ENCODE measurements at places on chromosomes 11 and 22. TPM values are rescaled to one million over a fixed set of nuclear protein-coding genes. Genes with fewer than 3 reads are reported as not detected.

Gene NUDT22
- polyA plus RNA-seq, result 35.1 TPM

- no peaks in the 10 kb centered on the region for H3K36me3 ChIP-seq
- H3K4me1 ChIP-seq, result peaks cover 4% of the 10 kb centered on the region
Measured at GRCh38 chr22:27223317-27224177, 566.2 kb downstream of the MIAT start.

Gene CTSW
- 0.96 TPM for polyA plus RNA-seq

GRCh38 chr22:17890245-17890671 is 116.0 kb upstream of the BID start:
- no peaks in the 10 kb centered on the region for H3K27me3 ChIP-seq
- peaks cover 53% of the 10 kb centered on the region for H3K36me3 ChIP-seq
- H3K4me1 ChIP-seq, result peaks cover 5% of the 10 kb centered on the region
- DNase-seq, result no peak

- H3K27ac ChIP-seq, result no peak overlapping the region
- peak overlapping the region; percentile 67 for H3K4me3 ChIP-seq
- DNase-seq, result no peak
- H3K27me3 ChIP-seq, result no peaks in the 10 kb centered on the region
- peaks cover 37% of the 10 kb centered on the region for H3K36me3 ChIP-seq
- H3K4me1 ChIP-seq, result peaks cover 32% of the 10 kb centered on the region
Measured at GRCh38 chr22:39502789-39503409, 809 bp downstream of the MIEF1 start.

DNA sequence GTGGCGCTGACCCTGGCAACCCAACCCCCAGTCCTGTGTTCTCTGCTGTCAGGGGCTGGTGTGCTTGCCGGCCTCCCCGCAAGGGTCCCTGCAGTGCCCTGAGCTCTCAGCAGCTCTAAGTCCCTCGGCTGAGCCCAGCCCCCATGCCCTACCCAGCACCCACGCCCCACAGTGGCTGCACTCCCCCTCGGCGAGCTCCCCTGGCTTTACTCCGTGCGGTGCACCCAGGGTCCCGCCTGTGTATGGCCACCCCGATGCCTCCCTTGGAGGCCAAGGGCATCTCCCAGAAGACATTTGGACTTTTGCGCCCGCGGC is 72.5 kb upstream of the SHISAL1 start:
- H3K4me1 ChIP-seq, result peaks cover 72% of the 10 kb centered on the region
- no peaks in the 10 kb centered on the region for H3K36me3 ChIP-seq
- no peak overlapping the region for H3K4me3 ChIP-seq
- H3K27me3 ChIP-seq, result peaks cover 13% of the 10 kb centered on the region
- no peak overlapping the region for H3K27ac ChIP-seq
- DNase-seq, result no peak

GRCh38 chr11:1773131-1773993 is 9.6 kb upstream of the CTSD start:
- H3K36me3 ChIP-seq, result no peaks in the 10 kb centered on the region
- H3K4me1 ChIP-seq, result no peaks in the 10 kb centered on the region
- H3K4me3 ChIP-seq, result no peak overlapping the region
- no peak for DNase-seq

- no peak overlapping the region for H3K27ac ChIP-seq
- H3K36me3 ChIP-seq, result no peaks in the 10 kb centered on the region
- peak overlapping the region; percentile 24 for H3K4me3 ChIP-seq
- peaks cover 96% of the 10 kb centered on the region for H3K27me3 ChIP-seq
- H3K4me1 ChIP-seq, result peaks cover 46% of the 10 kb centered on the region
- DNase-seq, result peak; percentile 51
Measured at GRCh38 chr11:44305470-44306051, 4.4 kb downstream of the ALX4 start.

DNA sequence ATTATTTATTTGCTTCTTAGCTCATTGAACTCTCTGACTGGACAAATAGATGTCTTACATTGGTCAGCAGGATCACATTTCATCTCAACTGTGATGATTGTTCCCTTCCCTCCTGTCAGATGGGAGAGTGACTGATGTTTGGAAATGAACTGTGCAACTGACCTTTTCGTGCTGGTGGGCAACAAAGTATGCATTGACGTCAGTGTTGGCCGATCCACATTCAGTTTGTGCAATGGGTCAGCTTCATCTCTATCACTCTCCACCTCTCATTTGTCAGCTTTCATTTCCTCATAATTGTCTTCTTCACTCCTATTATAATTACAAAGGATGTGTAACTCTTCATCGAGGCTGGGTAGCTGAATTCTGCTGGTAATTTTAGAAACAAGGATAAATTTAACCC is 71.3 kb downstream of the PPP2R1B start:
- no peaks in the 10 kb centered on the region for H3K36me3 ChIP-seq
- no peaks in the 10 kb centered on the region for H3K27me3 ChIP-seq
- no peak overlapping the region for H3K27ac ChIP-seq
- no peaks in the 10 kb centered on the region for H3K4me1 ChIP-seq
- H3K4me3 ChIP-seq, result no peak overlapping the region
- no peak for DNase-seq

Gene KRTAP5-11
- polyA plus RNA-seq, result 0.43 TPM

Gene ABCC8
- polyA plus RNA-seq, result 33.2 TPM

DNA sequence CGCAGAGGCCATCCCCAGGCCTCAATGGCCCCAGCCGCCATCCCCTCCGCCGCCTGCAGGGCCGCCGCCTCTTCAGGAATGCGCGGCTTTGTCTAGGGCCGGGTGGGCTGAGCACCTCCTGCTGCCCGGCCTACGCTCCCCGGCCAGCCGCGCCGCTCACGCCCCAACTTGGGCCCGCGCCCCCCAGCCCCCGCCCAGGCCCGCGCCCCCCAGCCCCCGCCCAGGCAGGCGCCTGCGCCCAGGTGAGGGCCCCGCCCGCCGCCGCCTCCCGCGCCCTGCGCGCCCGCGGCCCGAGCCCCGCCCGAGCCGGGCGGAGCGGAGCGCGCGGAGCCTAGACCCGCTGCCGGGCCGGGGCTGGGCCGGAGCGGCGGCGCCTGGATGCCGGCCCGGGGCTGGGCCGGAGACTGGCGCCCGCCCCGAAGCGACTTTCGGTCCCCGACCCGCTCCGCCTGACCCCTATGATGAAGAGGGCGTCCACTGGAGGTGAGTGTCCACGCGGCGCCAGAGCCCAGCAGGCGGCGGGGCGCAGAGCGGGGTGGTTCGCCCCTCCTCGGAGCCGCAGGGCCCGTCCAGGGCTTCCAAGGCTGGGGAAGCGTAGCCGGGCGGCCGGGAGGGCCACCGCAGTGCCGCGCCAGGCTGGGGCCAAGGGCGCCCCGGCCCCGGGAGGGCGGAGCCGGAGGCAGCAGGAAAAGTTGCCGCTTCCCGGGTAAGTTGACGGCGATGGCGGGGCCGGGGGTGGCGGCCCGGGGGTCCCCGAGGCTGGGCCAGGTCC is 34.3 kb upstream of the PRODH start:
- H3K27me3 ChIP-seq, result no peaks in the 10 kb centered on the region
- DNase-seq, result peak; percentile 31
- peaks cover 16% of the 10 kb centered on the region for H3K36me3 ChIP-seq
- no peak overlapping the region for H3K27ac ChIP-seq

DNA sequence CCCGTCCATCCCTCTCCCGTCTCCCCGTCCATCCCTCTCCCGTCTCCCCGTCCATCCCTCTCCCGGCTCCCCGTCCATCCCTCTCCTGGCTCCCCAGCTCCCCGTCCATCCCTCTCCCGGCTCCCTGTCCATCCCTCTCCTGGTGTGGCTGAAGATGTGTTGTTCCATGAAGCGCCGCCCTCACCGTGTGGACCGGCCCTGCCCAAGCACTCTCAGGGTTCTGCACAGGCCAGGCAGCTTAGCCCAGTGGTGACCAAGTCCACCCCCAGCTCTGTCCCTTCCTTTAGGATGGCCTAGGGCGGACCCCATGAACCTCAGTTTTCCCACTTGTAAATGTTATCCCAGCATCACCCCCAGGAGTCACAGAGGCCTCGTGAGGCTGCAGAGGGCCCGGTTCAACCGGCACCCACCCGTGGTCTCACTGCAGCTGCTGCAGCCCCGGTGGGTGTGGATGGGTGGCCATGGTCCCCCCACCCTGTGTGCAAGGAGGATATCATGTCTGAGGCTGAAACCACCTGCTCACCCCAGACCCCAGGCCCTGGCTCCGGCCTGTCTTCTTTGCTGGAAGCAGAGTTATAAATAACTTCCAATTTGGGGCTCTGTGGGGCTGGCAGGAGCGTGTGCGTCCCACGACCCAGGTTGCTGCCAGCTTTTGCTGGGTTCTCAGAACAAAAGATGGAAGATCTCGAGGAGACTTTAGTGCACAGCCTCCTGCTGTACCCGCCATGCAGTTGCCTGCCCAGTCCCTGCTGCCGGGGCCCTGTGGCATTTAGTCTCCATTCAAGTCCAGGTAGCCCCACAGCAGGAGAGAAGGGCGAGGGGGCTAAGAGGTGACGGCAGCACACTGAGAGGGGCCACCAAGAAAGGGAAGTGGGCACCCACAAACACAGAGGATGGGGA is 1147.8 kb downstream of the BRD1 start:
- peaks cover 26% of the 10 kb centered on the region for H3K4me1 ChIP-seq
- H3K27me3 ChIP-seq, result no peaks in the 10 kb centered on the region
- DNase-seq, result no peak
- no peak overlapping the region for H3K27ac ChIP-seq

GRCh38 chr11:95706974-95707387 is 82.6 kb downstream of the FAM76B start:
- H3K27ac ChIP-seq, result no peak overlapping the region
- H3K36me3 ChIP-seq, result no peaks in the 10 kb centered on the region

- DNase-seq, result no peak
Measured at GRCh38 chr11:95450547-95451123, 219.6 kb upstream of the SESN3 start.

DNA sequence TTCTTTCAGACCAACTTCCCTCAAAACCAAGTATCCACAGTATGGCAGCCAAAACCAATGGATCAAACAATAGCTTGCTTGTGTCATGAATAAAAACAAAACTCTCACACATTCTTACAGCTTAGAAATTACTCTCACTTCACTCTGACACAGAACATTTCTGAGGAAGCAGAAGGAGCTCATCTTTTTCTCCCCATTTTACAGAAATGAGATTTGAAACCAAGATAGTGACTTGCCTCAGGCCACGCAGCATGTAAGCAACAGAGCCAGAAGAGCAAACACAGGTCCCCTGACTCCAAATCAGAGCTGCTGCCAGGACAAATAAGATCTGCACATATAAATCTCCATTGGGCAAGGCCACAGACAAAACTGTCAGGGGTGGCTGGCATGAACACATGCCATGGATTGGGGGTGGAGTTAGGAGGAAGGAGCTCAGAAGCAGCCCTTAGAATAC is 64.8 kb downstream of the RAB30 start:
- no peaks in the 10 kb centered on the region for H3K27me3 ChIP-seq
- no peak overlapping the region for H3K27ac ChIP-seq
- no peak overlapping the region for H3K4me3 ChIP-seq
- no peak for DNase-seq

Gene PTPRCAP
- polyA plus RNA-seq, result 1.9 TPM

Gene SCGB1A1
- not detected for polyA plus RNA-seq

GRCh38 chr11:26891501-26891900 is 102.4 kb upstream of the FIBIN start:
- no peaks in the 10 kb centered on the region for H3K36me3 ChIP-seq
- no peak overlapping the region for H3K27ac ChIP-seq
- H3K4me3 ChIP-seq, result no peak overlapping the region
- H3K27me3 ChIP-seq, result no peaks in the 10 kb centered on the region
- no peak for DNase-seq

Gene AAMDC
- polyA plus RNA-seq, result 22.5 TPM

- no peak overlapping the region for H3K27ac ChIP-seq
- H3K4me3 ChIP-seq, result no peak overlapping the region
- no peaks in the 10 kb centered on the region for H3K36me3 ChIP-seq
- no peaks in the 10 kb centered on the region for H3K27me3 ChIP-seq
Measured at GRCh38 chr11:117037975-117038350, 60.3 kb downstream of the SIK3 start.

GRCh38 chr11:9651899-9652748 is 11.8 kb upstream of the SWAP70 start:
- no peaks in the 10 kb centered on the region for H3K36me3 ChIP-seq
- no peaks in the 10 kb centered on the region for H3K4me1 ChIP-seq
- H3K27ac ChIP-seq, result no peak overlapping the region
- no peak for DNase-seq

GRCh38 chr11:59943997-59944714 is 5.9 kb downstream of the OOSP1 start:
- no peak overlapping the region for H3K27ac ChIP-seq
- H3K4me1 ChIP-seq, result no peaks in the 10 kb centered on the region

Gene SAA2
- polyA plus RNA-seq, result not detected

Gene C11orf98
- 63.5 TPM for polyA plus RNA-seq

DNA sequence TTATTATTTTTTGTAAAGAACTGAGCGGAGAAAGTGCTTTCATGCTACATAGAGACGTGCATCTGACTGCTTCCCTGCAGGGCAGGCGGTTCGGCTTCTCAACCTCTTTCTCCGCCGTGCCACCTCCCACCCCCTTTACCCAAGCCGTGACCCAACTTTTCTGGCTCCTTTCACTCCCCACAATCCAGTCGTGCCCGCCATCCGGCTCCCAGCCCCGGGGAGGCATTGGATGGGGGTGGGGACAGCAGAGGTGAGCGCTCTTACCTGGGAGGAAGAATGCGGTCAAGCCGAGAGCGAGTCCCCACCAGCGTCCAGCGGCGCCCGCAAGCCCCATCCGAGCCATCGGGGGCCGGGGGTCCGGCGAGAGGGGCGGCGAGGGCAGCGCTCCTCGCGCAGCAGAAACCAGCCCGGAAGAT is 781 bp downstream of the NECTIN1 start:
- H3K4me1 ChIP-seq, result peaks cover 51% of the 10 kb centered on the region
- H3K4me3 ChIP-seq, result peak overlapping the region; percentile 73
- H3K27ac ChIP-seq, result peak overlapping the region; percentile 33
- no peaks in the 10 kb centered on the region for H3K36me3 ChIP-seq
- no peak for DNase-seq

GRCh38 chr11:102244681-102245409 is 72.4 kb upstream of the BIRC3 start:
- DNase-seq, result no peak
- H3K27ac ChIP-seq, result no peak overlapping the region
- no peaks in the 10 kb centered on the region for H3K27me3 ChIP-seq
- no peak overlapping the region for H3K4me3 ChIP-seq

Gene TNNI2
- 0.35 TPM for polyA plus RNA-seq

DNA sequence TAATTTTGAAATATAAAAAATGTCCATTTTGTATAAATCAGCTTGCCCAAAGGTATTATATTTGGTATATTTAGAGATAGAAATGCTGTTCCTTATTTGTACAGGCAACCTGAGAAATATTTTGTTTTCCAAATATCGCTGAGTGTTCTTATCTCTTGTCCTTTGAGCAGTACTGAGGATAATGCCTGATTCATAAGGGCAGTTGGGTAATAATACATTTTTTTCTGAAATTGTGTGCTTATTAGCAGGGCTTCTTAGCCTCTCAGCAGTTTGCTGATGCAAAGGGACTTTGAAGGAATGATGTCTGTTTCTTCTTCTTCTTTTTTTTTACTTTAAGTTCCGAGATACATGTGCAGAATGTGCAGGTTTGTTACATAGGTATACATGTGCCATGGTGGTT is 69.1 kb downstream of the LDLRAD3 start:
- H3K4me1 ChIP-seq, result peaks cover 13% of the 10 kb centered on the region
- H3K4me3 ChIP-seq, result no peak overlapping the region
- no peaks in the 10 kb centered on the region for H3K27me3 ChIP-seq
- H3K36me3 ChIP-seq, result no peaks in the 10 kb centered on the region
- no peak overlapping the region for H3K27ac ChIP-seq

Gene AQP11
- polyA plus RNA-seq, result 9.8 TPM

- no peak for DNase-seq
- H3K4me1 ChIP-seq, result peaks cover 90% of the 10 kb centered on the region
- no peak overlapping the region for H3K27ac ChIP-seq
- peaks cover 7% of the 10 kb centered on the region for H3K27me3 ChIP-seq
- H3K4me3 ChIP-seq, result no peak overlapping the region
Measured at GRCh38 chr11:64136765-64137441, 29.0 kb downstream of the MACROD1 start.

GRCh38 chr22:27952091-27952490 is 33.0 kb upstream of the PITPNB start:
- H3K36me3 ChIP-seq, result no peaks in the 10 kb centered on the region
- H3K27me3 ChIP-seq, result no peaks in the 10 kb centered on the region
- H3K4me3 ChIP-seq, result no peak overlapping the region
- DNase-seq, result no peak
- no peak overlapping the region for H3K27ac ChIP-seq
